Foreskin keratinocyte (primary cell): ENCODE measurements at places on chromosomes 13 and 19.

DNA sequence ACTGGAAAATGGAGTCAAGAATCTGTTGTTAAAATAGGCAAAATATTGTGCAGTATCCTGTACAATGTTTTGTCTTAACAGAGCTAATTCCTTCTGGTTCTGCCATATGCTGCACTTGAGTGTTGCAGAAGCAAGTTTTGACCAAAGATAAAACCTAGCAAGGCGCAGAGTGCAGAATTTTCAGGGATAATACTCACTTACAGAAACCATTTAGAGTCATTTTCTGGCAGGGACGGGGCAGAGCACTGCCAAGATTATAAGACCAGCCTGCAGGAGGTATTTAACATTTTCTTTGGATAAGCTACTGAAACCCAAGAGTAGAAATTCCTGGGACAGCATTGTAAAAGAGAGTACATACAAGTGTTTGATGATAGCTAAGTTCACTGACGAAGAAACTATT lies 159.5 kb upstream of the EDNRB start:
- DNase-seq, result no peak

DNA sequence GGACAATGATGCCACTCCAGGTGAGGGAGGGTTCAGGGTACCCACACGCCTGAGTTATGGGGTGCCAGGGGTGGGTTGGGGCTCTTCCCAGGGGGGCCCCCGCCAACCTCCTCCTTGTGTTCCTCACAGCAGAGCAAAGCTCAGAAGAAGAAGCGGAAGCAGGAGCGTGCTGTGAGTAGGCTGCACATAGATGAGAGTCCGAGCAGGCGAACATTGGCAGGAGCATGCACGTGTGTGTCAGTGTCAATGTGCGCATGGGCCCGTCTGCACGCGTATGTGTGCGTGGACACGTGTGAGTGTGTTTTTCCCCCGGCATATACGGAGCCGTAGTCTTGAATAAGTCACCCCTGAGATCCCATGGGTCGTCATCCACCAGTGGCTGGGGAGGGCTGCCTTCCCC lies 12.4 kb upstream of the USE1 start:
- DNase-seq, result no peak

GRCh38 chr13:77386880-77387606 lies 60.1 kb upstream of the MYCBP2 start:
- no peak for DNase-seq

GRCh38 chr13:91286317-91286716 lies 61.2 kb upstream of the MIR17HG start:
- no peak for DNase-seq

- no peak for DNase-seq
Observed at GRCh38 chr19:16419669-16420335, 52.0 kb downstream of the EPS15L1 start.
